Activated T-cell treated with anti-CD3 and anti-CD28 coated beads, Interleukin-2, amount 50 U/mL, for 4 hours (primary cell): ENCODE measurements at places on chromosomes 4 and X.
A peak's percentile ranks its signal among the peaks of the same experiment; 100 is the strongest.

DNA sequence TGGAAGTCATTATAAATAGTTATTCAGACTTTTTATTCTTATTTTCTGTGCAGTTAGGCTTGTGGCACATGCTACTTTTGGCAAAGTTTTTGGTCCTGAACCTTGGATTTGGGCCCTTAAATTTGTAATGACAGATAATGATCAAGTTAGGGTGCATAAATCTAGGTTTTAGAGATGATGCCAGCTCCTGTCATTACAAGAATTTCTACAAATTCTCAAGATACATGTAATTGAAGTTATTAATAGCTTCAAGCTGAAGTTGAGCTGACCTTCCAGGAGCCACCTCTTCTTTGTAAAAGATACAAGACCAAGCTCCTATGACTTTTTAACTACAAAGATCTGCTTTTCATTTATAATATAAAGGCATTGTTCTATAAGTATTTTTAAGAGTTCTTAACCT is 255.6 kb upstream of the UGT8 start:
- DNase-seq = no peak

- DNase-seq = no peak
Observed at GRCh38 chr4:7348946-7349900, 85.5 kb downstream of the PSAPL1 start.

- DNase-seq = no peak
Observed at GRCh38 chr4:102503831-102504786, 3.0 kb downstream of the NFKB1 start.

DNA sequence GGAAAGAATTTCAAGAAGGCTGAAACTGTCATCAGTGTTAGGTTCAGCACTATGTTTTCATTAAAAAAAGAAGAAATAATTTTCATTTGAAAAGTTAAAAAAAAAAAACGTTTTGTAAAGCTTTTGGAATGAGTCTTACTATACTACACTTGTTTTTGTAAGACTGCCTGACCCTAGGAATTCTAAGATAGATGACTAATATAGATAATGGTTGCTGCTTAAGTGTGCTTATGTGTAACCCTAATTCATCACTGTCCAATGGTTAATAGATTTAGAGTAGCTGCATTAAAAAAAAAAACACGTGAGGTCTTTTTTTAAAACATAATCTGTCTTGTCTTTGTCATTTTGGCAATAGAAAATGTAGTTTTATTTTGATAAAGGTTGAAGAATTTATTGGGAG is 323.2 kb downstream of the IL1RAPL1 start:
- no peak for DNase-seq

DNA sequence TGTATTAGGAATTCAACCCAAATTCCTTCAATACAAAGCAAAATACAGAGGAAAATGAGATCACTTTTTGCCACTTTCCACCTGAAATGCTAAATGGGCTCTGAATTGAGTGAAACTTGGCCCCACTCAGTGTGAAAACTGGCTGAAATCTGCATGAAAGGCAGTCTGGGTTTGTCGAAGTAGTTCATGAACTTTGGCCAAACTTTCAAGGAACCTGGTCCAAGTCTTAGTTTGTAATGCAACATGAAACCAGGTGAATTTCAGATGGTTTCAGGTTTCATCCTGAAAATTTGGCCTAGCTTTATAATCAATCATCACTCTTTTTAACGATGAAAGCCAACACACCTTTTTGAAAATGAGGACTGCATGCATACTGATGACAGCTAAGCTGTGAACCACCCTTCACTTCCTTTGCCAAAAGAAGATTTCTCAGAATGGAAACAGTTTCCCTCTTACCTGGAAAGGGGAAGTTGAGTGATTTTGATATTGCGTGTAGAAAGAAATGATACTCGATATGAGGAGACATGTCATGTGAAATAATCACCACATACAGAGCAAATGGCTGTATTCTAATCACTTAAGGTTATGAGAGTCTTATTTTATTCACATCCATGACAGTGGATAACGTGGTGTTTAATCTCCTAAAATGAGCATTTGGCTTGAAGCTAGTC is 209.9 kb upstream of the ETNPPL start:
- no peak for DNase-seq

DNA sequence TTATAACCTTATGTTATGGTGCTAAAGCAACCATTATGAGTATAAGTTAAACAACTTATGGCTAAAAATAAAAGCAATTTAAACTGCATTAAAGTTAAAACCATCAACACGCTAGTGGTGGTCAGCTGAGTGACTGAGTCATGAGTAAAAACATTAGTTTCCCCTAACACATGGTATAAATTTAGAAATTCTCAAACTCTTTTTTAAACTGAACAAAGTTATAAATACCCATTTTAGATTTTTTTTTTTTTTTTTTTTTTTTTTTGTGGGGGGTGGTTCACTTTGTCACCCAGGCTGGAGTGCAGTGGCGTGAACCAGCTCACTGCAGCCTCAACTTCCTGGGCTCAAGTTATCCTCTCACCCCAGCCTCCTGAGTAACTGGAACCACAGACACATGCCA is 5.4 kb upstream of the BBS7 start:
- no peak for DNase-seq

GRCh38 chrX:137573324-137574101 is 7.6 kb downstream of the ZIC3 start:
- DNase-seq = no peak

DNA sequence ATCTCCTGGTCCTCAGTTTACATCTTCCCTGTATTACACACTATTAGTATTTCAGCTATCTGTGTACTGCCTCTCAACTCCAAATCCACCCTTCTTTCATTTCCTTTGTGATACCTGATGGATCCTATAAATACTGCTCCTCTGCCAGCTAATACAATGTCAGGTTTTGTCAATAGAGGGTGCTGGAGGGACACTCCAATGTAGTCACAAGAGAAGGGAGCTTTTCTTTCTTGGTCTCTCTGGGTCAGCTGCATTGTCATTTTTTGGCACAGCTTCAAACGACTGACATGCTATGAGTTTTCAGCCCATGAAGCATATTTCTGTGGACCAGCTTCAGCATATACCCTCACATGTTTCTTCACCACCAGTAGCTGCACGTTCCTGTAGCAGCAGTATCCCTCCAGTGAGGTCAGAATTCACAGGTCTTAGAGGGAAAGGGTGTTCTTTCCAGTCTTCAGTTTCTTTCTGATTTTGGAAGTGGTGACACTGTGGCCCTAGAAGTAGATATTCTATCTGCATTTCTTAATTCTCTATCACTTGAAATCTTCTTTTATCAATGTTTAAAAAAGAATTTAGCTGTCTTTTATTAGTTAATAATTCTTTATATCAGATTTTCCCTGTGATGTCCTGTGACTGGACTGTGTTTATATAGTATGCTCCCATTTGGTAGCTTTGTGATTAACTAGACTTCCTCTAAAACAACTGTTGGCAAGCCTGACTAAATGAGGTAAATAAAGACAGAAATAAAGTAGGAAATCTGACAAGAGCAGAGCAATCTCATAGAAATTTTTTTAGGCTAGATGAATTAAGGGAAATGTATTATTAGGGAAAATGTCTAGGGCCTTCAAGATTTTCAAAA is 60.6 kb downstream of the GABRA2 start:
- DNase-seq = no peak

DNA sequence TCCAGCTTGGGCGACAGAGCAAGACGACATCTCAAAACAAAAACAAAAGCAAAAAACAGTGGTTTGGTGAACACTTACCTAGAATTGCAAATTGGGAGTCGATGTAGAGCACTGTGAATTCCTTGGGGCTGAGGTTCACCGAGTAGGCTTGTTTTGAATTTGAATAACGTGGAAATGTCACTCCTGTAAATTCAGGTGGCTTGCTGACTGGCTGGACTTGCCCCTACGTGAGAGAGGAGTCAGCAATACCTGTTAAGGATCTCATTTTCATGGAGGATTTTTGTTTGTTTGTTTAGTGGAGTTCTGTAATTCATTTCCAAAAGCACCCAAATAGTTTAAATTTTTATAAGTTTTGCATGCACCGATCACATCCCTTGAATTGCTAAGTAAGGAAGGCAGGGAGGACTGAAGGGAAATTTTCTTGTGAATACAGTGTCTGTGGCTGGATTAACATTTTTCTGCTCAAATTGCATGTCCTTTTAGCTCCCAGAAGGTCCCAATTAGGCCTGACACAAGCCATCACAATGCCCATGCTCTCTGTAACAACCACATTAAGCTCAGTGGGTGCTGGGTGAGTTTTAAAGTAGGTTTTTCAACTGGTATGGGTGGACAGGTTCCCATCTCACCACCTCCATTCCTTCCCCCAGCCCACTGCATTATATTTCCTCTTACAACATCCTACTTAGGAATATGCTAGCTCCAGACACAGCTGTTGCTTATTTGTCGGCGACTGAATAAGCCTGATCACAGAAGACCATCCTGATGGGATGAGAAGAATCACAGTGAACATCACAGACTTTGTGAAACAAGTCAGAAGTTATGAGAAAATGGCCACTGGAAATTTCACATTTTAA is 58.5 kb upstream of the TTC29 start:
- no peak for DNase-seq

DNA sequence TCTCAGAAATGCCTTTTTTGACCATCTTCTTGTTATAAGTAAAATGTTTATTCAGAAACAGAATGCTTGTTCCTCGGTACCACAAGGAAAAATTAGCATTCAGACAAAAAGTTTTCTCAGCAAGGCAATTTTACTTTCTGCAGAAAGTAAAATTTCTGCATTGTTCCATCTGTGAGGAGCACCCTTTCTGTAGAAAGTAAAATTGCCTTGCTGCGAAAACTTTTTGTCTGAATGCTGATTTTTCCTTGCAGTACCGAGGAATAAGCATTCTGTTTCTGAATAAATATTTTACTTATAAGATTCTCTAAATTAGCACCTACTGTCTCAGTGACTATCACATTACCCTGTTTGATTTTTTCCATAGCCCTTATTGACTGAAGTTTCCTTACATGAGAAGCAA is 24.8 kb downstream of the ITGB1BP2 start:
- DNase-seq = no peak

DNA sequence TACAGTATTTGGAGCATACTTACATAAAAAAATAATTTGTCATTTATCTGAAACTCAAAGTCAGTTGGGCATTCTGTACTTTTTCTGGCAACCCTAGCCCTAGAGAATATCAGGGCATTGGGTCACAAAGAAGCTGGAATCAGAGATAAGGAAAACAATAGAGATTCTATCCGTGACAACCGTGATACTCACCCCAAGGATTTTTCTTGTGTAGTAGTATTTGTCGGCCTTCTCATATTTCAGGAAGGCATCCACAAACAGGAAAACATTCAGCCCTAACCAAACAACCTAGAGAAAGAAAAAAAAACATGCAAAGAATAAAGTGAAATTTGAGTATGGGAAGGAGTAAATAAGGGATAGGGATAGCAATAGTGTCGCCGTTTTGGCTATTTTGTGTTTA is 3.6 kb downstream of the NOX1 start:
- no peak for DNase-seq

GRCh38 chrX:107454302-107454701 is 4.8 kb downstream of the FRMPD3 start:
- no peak for DNase-seq

GRCh38 chrX:34848281-34848680 is 94.3 kb upstream of the FAM47B start:
- DNase-seq = no peak

- DNase-seq = no peak
Observed at GRCh38 chr4:56973336-56973735, 4.1 kb downstream of the NOA1 start.

- DNase-seq = peak; percentile 54
Observed at GRCh38 chr4:110049951-110050925, 137.6 kb downstream of the EGF start.
